CD4-positive, alpha-beta T cell treated with Interleukin-6 at 100 ng/mL for 8 hours (primary cell): ENCODE measurements at places on chromosomes 3 and 15.

GRCh38 chr15:100863075-100863795 is 16.4 kb upstream of the ALDH1A3 start:
- DNase-seq: no peak

GRCh38 chr15:89777782-89778380 is 1.7 kb downstream of the MESP2 start:
- no peak for DNase-seq

DNA sequence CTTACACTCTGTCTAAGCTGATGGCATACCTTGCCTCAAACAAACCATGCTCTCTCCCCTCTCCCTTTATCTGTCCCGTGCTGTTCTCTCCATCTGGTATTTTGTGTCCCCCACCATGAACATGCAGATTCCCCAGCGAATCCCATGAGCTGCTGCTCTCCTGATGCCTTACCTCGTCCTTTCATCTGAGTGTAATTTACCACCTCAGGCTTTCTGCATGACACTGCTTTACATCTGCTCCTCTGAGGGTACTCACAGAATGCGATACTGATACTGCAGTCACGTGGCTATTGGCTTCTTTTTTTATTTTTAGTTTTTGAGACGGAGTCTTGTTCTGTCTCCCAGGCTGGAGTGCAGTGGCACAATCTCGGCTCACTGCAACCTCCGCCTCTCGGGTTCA is 341.7 kb downstream of the PTPRG start:
- no peak for DNase-seq

- no peak for DNase-seq
Measured at GRCh38 chr3:60308808-60309207, 942.4 kb downstream of the FHIT start.

DNA sequence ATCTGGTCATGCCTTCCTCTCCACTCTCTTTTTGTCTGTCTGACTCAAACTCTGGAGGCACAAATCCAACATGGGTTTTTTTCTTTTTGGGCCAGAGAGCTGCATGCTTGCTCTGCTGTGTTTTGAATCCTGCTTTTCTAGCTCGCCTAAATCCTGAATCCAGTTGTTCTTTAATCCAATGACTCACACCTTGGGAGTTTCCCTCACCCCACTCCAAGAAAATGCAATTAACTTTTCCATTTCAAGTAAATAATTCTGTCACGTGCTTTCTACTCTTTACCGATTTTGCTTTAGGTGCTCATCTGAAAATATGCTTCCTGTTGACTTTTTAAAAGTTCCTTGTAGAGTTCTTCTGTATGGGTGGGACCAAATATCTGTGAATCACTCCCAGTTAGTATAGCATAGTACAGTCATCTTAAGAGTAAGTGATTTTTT is 47.6 kb downstream of the SLMAP start:
- DNase-seq: peak; percentile 14

DNA sequence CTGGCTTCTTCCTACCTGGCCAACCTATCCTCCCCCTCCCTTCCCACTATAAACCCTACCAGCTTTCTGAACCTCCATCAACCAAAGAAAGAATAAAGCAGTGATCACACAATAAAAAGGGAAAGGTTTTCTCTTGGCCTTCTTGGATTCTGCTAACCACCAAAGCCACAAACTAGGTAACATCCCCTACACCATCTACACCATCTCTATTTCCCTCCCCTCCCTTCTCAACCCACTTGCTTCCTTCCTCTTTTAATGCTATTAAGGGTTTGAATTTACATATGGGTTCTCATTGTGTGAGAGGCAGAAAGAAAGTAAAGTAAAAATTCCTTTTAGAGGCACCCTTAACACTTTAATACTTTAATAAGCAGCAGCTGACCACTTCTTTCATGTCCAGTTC is 25.8 kb upstream of the RSL24D1 start:
- peak; percentile 36 for DNase-seq

DNA sequence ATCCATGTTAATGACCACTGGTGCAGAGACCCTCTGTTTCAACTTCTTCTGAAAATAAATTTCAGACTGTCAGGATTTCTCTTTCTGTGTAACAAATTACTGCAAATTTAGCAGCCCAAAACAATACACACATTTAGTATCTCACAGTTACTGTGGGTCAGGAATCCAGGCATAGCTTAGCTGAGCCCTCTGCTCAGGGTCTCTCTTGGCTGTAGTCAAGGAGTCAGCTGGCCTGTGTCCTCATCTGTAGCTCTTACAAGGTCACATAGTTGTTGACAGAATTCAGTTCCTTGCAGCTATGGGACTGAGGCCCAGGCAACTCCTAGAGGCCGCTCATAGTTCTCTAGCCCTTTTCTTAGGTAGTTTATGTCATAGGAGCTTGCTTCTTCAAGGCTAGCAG is 51.9 kb downstream of the NKIRAS1 start:
- DNase-seq: no peak

- no peak for DNase-seq
Measured at GRCh38 chr3:52005571-52005986, 9.9 kb upstream of the RPL29 start.

DNA sequence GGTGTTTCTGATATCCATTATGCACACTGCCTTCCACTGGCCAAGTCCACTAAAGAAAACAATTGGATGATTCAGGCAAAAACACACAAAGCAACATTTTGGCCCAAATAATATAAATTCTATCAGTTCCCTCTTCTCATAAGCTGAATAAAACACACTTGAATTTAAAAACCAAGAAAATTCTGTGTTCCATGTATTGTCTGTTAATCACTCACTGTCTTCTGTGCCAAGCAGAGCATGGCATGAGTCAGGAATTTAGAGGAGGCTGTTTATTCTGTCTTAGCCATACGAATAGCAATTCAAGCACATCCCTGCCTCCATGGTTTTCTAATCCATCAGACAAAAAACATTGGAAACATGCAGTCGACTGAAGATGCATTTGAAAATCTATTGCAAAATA is 215.6 kb upstream of the UMPS start:
- no peak for DNase-seq

- DNase-seq: peak; percentile 11
Measured at GRCh38 chr3:170128259-170128976, 53.1 kb downstream of the PHC3 start.

DNA sequence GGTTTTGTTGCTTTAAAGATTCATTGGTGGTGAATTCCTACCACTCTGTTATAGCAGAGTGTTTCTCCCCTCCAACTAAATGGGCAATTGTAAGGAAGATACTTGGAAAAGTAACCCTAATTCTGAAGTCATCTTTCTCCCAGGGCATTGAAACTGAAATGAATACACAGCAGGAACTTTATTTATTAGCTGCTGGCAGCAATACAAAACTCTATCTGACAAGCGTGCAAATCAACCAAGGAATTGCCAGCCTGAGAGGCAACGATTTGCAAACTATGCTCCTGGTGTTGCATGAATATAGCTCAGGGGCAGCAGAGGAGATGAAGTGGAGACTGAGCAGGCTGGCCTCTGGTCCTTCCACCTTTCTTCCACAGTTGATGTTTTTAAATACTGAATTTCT is 48.9 kb downstream of the CD200R1 start:
- DNase-seq: no peak

GRCh38 chr15:32007355-32007960 is 22.9 kb upstream of the CHRNA7 start:
- DNase-seq: no peak

DNA sequence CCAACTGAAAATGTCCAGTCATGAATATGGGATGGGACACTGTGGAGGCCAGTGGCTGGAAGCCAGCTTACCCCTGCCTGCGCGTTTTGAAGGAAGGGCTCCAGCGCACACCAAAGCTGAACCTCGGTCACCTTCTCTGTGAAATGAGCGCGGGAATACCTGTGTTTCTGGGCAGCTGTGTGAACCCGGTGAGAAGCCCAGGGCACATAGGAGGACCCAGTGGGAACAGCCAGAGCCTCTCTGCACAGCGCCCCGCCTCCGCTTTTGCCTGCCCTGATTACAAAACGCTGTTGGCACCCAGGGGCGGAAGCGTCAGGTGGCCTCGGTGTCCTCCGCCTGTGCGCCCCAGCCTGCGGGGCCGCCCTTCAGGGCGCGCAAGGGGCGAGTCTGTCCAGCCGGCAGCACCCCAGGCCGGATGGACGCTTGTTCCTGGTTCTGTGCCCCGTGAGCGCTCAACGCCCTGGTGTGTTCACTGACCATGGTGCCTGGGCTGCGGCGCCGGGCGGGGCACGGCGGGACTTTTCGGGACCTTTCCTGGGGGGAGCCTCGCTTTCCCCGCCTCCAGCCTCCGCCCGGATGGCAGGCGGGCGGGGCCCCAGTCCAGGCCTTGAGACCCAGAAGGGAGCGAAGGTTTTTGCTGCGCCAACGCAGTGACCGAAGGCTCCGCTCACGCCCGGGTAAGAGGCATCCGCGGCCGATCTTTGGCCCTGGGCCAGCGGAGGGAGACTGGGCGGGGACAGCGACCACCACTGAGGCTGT is at the start of gene SQOR:
Gene SQOR, plus strand, starts transcription at position 598 of the 759 bp plus-strand sequence. CDS start 23,895 bp downstream, outside the sequence.
- DNase-seq: peak; percentile 64

- no peak for DNase-seq
Measured at GRCh38 chr15:92663250-92663951, 7.8 kb upstream of the FAM174B start.

GRCh38 chr15:99137111-99137546 is 32.2 kb downstream of the SYNM start:
- no peak for DNase-seq

GRCh38 chr3:185781759-185782158 is 43.1 kb downstream of the IGF2BP2 start:
- no peak for DNase-seq

GRCh38 chr3:113557374-113557773 is 25.0 kb downstream of the SIDT1 start:
- DNase-seq: no peak

GRCh38 chr3:30696403-30696819 is 90.0 kb downstream of the TGFBR2 start:
- no peak for DNase-seq

- no peak for DNase-seq
Measured at GRCh38 chr15:58852347-58852746, 81.1 kb downstream of the SLTM start.

DNA sequence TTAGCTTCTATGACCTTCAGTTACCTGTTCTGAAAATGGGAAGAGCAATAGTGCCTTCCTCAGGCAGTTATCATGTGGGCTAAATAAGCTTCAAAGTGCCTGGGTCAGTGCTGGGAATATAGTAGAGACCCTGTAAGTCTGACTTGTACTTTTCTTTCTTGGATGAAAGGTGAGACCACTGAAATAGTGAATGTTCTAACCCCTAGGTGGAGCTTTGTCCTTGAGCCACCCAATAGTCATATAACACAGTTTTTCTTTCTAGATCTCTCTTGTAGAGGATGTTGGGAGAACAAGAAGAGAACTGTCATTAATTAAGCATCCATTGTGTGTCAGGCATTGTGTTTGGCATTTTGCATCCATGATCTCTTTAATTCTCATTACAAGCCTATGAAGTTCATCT is 13.0 kb upstream of the BFSP2 start:
- no peak for DNase-seq

- DNase-seq: no peak
Measured at GRCh38 chr3:111210866-111211564, 139.4 kb downstream of the NECTIN3 start.

GRCh38 chr3:45187694-45188141 is 38.4 kb downstream of the TMEM158 start:
- DNase-seq: no peak
